HEK293T (cell line): ENCODE measurements at places on chromosomes 7 and 10.

GRCh38 chr10:68212721-68213352 lies 19.1 kb downstream of the ATOH7 start:
- peak; percentile 33 for DNase-seq

DNA sequence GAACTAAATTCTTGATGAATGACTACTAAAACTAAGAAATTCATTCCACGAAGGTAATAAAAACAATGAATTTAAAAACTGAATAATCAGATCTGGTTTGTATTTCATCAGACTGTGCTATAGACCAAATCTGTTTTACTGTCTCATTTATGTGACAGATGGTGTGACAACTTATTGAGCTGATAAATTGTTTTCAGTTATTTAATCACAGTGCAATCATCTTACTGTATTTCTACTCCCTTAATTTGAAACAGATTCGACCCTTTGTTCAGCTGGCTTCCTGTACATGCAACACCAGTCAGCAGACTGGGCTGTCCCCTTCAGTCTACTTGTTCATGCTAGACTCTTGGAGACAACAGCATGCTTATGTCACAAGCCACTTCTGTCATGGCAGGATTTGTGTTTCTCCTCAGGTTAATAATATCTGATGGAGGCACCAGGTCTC lies 150.9 kb downstream of the MBL2 start:
- no peak for DNase-seq

DNA sequence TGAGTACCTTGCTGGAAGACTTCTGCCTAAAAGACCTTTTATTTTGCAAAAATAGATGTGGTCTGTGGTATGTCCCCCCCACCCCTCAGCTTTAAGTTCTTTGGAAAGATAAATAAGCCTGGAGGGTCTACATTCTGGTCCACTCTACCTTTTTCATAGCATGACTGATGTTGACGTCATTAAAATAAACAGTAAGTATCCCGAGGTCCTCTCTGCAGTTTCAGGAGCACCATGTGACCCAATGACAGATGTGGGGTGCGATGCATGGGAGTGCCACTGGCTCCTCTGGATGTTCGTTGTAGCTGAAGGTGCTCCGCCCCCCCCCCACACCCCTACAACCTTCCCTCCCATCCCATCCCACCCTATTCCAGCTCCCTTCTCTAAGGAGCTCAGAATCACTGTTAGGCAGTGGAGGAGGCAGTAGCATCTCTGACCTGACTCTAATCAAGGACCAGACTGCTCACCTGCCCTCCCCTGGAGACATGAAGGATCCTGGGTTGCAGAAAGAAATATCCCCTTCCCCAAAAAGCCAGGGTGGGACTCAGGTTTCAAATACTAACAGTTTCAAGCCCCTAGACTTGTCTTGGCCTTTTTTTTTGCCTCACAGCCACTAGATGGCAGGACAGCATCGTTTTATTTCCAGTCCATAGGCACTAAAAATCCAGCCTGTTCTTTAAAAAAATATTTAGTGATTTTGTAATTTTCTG lies 25.1 kb downstream of the CASP7 start:
- peak; percentile 50 for DNase-seq

GRCh38 chr7:25970356-25970755 lies 181.6 kb upstream of the NFE2L3 start:
- DNase-seq = no peak

DNA sequence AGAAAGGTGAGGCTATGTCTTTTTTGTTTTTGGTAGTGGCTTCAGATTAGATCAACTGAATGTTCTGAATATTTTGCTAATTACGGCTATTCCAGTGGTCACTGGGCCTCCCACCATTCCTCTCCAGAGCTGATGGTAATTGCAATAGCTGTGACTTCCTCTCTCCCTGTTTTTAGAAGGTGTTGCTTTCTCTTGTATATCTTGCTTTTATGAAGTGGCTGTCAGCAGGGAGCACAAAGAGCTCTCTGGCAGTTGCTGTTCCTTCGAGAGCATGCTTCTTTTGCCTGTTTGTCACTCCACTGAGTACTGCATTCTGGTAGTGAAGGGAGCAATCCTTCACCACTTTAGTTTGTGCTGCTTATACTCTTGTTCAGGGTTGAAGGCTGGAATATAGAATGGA lies 133.3 kb downstream of the EXOC4 start:
- no peak for DNase-seq

DNA sequence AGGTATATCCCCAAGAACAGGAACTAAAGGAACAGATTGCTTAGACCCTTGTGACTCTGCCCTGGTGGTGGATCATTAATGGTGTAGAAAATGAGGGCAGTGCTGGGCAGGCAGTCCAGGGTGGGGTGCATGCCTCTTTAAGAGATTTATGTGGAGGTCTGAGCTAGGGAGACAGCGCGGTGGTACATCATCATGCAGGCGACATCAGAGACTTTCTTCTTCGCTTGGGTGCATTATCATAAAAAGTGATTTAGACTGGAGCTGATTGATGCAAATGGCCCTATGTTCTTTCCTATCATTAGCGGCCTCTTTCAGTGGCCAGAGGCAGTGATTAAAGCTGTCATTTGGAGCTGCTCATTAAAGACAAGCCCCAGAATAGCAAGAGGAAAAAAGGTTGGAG lies 519.1 kb upstream of the GALNT17 start:
- DNase-seq = no peak

- DNase-seq = no peak
Measured at GRCh38 chr7:43479042-43479441, 103.9 kb upstream of the STK17A start.

- DNase-seq = no peak
Measured at GRCh38 chr7:157824011-157824818, 487.4 kb downstream of the DNAJB6 start.

- no peak for DNase-seq
Measured at GRCh38 chr7:31335884-31336201, 4.7 kb downstream of the NEUROD6 start.

- no peak for DNase-seq
Measured at GRCh38 chr7:2008936-2009540, 223.7 kb downstream of the MAD1L1 start.

GRCh38 chr7:142611566-142612236 lies 137.6 kb upstream of the PRSS1 start:
- DNase-seq = no peak

DNA sequence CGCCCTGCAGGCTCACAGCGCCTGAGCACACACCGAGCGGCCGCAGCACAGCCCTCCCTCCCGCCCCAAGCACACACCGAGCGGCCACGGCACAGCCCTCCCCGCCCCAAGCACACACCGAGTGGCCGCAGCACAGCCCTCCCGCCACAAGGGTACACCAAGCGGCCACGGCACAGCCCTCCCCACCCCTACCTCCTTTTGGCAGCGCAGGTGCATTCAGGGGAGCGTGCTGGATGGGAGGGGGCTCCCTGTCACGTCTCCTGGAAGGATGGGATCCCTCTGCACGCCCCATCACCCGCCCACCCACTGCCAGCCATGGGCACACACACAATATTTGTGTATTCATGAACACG lies 482.6 kb downstream of the DNAJB6 start:
- DNase-seq = no peak

GRCh38 chr10:2223548-2224320 lies 486.4 kb upstream of the ADARB2 start:
- DNase-seq = no peak

GRCh38 chr7:118794419-118794818 lies 569.9 kb downstream of the ANKRD7 start:
- no peak for DNase-seq

GRCh38 chr7:127813991-127814541 lies 162.1 kb downstream of the SND1 start:
- DNase-seq = no peak

- no peak for DNase-seq
Measured at GRCh38 chr7:8263048-8263447, 1.1 kb upstream of the ICA1 start.

GRCh38 chr10:78313048-78313381 lies 279.4 kb downstream of the RPS24 start:
- DNase-seq = no peak
